ENCODE measurements at places on chromosomes 2 and 18.

DNA sequence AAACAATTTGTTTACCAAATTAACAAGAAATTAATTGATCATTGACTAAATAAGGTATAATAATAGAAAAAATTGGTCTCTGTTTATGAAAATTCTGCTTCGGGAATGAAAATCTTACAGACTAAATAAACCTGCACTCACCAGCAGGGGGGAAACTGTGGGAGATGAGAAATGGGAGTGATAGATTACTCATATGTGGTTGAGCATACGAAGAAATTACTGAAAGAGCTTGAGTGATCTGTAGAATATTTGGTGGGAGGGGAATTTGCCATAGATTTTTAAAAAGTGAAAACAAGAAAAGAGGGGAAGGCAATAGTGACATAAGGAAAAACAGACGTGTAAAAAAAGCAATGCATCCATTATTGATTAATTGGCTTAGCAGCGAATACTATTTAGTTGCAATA is 2.2 kb downstream of the HMSD start:
- no peak overlapping the region for H3K27ac ChIP-seq
- H3K4me1 ChIP-seq: peaks cover 6% of the 10 kb centered on the region
- no peaks in the 10 kb centered on the region for H3K36me3 ChIP-seq
- peak; percentile 50 for DNase-seq
- no peaks in the 10 kb centered on the region for H3K27me3 ChIP-seq
- no peak overlapping the region for H3K4me3 ChIP-seq

DNA sequence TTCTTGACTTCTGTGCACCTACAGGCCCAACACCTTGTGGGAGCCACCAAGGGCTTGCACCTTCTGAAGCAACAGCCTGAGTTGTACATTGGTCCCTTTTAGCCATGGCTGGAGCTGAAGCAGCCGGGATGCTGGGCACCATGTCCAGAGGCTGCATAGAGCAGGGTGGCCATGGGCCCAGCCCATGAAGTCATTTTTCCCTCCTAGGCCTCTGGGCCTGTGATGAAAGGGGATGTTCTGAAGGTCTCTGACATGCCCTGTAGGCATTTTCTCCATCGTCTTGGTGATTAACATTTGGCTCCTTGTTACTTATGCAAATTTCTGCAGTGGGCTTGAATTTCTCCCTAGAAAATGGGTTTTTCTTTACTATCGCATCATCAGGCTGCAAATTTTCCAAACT is 83.1 kb upstream of the ACVR1 start:
- no peak overlapping the region for H3K27ac ChIP-seq
- DNase-seq: no peak
- no peaks in the 10 kb centered on the region for H3K36me3 ChIP-seq
- no peak overlapping the region for H3K4me3 ChIP-seq
- H3K27me3 ChIP-seq: no peaks in the 10 kb centered on the region

- no peak overlapping the region for H3K4me3 ChIP-seq
- H3K27me3 ChIP-seq: no peaks in the 10 kb centered on the region
- DNase-seq: no peak
- peaks cover 7% of the 10 kb centered on the region for H3K36me3 ChIP-seq
- peaks cover 2% of the 10 kb centered on the region for H3K4me1 ChIP-seq
Measured at GRCh38 chr18:51074605-51075004, 44.6 kb downstream of the SMAD4 start.

DNA sequence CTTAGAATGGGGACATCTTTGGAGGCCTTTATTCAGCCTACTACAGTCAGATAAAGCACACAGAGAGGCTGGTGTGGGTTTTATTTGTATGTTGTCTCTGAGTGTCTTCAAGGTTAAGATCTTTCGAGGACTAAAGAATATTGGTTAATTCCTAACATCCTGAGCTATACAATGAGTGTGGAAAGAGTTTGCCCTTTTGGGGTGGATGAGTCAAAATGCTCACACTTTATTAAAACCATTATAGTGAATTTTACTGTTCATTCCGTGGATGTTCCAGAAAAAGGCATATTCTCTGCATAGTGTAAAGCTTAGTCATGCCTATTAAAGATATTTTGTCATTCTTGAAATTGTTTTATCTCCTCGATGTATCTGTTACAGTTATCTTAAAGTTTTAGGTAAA is 29.1 kb upstream of the SLC38A11 start:
- H3K4me3 ChIP-seq: no peak overlapping the region
- peaks cover 3% of the 10 kb centered on the region for H3K4me1 ChIP-seq
- H3K27me3 ChIP-seq: no peaks in the 10 kb centered on the region
- peak; percentile 12 for DNase-seq

- no peak overlapping the region for H3K27ac ChIP-seq
- no peaks in the 10 kb centered on the region for H3K4me1 ChIP-seq
- no peak for DNase-seq
- no peak overlapping the region for H3K4me3 ChIP-seq
- H3K36me3 ChIP-seq: no peaks in the 10 kb centered on the region
Measured at GRCh38 chr18:59690186-59690982, 6.8 kb downstream of the CCBE1 start.

DNA sequence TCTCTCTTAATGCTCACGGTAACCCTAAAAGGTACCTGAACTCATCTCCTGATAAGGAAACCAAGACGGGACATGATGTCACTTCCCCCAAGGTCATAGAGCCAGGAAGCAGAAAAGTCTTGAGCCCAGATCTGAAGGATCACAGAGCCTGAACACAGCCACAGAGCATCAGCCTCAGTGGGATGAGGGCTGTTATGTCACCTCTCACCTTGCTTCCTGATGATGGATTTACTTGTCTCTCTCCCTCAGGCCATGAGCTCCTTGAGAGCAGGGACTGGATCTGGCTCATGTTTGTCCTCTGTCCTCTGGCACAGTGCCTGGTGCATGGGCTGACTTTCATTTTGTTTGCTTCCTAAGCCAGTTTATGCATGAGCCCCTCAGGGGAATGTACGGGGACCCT is 54.2 kb downstream of the SERTAD2 start:
- no peaks in the 10 kb centered on the region for H3K27me3 ChIP-seq
- H3K4me1 ChIP-seq: no peaks in the 10 kb centered on the region
- no peak for DNase-seq

DNA sequence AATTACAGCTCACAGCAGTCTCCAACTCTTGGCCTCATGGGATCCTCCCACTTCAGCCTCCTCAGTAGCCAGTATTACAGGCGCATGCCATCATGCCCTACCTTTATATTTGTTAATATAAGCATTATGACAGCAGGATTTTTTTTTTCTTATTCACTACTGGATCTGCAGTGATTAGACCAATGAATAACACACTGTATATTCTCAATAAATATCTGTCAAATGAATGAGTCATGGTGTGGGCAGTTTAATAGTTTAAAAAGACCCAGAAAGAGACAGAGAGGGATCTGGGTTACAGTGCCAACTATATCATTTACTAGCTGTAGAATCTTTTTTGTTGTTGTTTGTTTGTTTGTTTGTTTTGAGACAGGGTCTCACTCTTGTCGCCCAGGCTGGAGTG is 62.4 kb upstream of the LTBP1 start:
- H3K36me3 ChIP-seq: no peaks in the 10 kb centered on the region
- H3K4me3 ChIP-seq: no peak overlapping the region
- no peak for DNase-seq
- H3K27ac ChIP-seq: no peak overlapping the region

- peak; percentile 68 for DNase-seq
- H3K27ac ChIP-seq: no peak overlapping the region
- H3K4me3 ChIP-seq: no peak overlapping the region
- no peaks in the 10 kb centered on the region for H3K4me1 ChIP-seq
- H3K36me3 ChIP-seq: no peaks in the 10 kb centered on the region
Measured at GRCh38 chr2:168348076-168348475, 100.7 kb upstream of the STK39 start.

DNA sequence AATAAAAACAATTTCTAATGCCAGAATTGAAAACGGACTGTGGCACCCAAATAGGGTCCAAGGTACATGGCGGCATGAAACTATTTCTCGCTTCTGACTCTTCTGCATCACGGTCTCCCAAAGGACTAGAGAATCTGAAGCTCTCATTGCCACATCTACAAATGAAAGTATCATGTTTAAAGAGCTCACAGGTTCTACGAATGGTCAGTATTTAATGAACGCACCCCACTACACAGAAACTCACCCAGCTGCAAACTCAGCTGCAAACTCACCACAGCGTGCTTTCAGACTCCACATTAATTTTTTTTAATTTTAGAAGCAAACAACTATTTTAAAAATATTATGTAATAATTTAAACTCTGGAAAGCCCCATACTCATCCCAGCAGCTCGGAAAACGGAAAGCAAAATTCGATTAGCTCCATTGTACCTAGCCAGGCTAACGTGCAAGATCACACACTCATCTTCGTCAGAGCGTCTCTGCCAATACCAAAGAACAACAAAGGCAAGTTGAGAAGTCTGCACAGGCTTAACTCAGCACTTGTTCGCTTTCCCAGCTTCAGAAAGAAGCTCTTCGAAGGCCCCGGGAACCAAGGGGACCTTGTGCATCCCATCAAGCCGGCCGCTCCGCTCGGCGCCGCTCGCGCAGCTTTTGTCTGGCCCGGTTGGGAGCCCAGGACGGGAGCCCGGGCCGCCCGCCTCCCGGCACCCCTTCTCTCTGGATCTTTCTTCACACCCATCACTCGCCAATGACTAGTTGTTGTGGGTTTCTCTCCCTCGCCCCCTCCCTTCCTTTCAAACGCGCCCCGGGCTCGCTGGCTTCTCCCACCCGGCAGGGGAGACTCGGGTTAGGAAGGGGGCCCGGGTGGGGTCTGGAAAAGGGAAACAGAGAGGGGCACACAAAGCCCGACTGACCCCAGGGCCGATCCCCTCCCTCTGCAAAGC is 785 bp downstream of the CLASP1 start:
- H3K36me3 ChIP-seq: peaks cover 3% of the 10 kb centered on the region
- no peaks in the 10 kb centered on the region for H3K27me3 ChIP-seq
- H3K27ac ChIP-seq: peak overlapping the region; percentile 91
- DNase-seq: peak; percentile 74
- H3K4me1 ChIP-seq: peaks cover 3% of the 10 kb centered on the region
- H3K4me3 ChIP-seq: peak overlapping the region; percentile 98
